Stimulated activated CD4-positive, alpha-beta T cell treated with anti-CD3 and anti-CD28 coated beads, Interleukin-1b, Interleukin-23, amount 100 ng/mL, for 4 hours (primary cell): ENCODE measurements at places on chromosomes 11 and 22.

GRCh38 chr11:134170919-134171281, 52.9 kb downstream of the NCAPD3 start:
- DNase-seq: no peak

DNA sequence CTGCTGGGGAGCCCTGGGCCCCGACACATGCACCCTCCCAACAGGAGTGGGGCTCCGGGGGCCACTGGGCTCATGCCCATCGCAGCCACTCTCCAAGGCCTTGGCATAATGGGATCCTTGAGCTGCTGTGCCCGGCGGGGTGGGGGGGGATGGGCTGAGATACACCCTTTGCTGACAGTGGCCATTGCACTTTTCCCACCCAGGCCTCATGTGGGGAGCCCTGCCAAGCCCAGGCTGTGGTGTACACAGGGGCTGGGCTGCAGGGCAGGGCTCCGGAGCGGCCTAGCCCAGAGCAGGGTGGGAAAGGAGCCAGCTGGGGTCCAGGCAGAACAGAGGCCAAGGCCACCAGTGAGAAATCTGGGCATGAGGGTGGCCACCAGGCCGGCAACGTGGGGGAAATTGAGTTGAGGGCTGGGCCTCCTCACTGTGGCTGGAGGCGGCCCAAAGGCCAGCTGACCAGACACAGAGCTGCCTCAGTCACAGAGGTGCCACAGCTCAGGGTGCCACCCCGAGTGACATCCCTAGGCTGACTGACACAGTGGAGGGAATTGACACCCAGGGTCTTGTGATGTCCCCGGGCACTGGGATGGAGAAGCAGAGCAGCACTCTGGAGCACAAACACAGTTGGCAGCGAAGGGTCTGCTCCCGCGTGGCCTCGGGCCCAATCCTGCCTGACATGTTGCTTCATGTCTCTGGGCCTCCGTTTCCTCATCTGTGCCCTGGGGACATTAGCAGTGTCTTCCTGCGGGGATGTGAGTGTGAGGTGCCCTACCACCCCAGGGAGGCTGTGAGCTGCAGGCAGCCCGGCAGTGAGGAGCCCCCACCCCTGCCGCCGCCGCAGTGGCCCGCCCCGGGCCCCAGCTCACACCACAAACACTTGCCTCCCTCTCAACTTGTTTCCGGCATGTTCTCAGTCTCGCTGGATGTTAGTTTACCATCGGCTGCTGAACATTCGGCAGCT, 30.4 kb downstream of the RTN4R start:
- peak; percentile 19 for DNase-seq

DNA sequence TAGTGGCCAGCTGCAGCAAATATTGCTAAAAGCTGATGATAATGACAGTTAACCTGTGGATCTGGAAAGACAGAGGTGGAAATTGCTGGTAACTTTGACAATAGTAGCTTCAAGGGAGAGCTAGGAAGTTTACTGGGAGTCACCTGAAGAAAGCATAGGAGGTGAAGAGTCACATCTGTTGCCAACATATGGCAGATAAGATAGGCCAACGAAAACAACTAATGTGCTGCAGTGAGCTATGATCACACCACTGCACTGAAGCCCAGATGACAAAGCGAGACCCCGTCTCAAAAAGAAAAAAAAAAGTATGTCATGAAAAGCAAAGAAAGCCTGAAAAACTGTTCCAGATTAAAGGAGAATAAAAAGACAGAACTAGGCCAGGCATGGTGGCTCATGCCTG, 4.3 kb upstream of the PRDM10 start:
- no peak for DNase-seq

GRCh38 chr11:31702966-31703365, 108.2 kb downstream of the PAX6 start:
- no peak for DNase-seq

DNA sequence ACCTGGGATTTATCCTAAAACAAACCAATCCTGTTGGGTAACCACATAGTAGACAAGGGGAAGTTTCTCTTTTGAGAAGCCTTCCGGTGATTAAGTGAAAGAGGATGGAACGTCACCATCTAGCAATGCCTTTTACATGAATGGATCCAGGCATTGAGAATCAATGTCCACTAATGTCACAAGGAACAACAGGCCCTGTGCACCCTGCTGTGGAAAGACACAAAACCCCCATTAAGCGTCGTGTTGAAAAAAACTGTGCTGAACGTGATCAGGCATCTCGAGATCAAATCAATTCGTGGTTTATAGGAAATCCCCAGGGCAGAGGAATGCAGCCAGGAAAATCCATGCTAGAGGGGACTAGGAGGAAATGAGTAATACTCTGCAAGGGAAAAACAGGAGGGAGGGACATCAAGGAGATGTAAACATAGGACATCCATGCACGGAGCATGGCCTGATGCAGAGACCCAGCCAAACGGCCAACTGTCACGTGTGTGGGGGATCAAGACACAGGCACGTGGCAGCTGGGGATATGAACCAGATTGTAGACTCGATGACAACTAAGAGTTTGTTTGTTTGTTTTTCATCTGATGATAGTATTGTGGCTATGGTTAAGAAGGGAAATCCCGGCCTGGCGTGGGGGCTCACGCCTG, 38.6 kb upstream of the CARS1 start:
- DNase-seq: no peak

DNA sequence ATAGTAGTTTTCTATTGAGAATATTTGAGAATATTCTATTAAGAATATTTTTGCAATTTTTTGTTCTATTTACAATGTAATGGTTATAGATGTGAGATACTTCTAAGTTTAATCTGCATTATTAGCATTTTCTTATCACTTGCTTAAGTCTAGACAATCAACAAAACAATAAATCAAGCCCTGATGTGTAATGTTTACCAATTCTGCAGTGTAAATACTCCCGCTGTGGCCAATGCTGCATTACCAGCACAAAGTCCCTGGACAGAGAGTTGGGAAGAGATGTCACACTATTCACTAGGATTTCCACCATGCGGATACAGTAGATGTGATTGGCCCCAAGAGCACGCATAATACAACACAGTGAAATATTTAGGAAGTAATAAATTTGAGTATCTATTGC, 47.6 kb upstream of the GCAT start:
- DNase-seq: no peak

- DNase-seq: no peak
Observed at GRCh38 chr11:70122490-70123198, 44.5 kb downstream of the ANO1 start.

- no peak for DNase-seq
Observed at GRCh38 chr11:6609502-6610015, 2.5 kb downstream of the TAF10 start.
